ENCODE measurements at places on chromosomes 6 and 20. TPM values are rescaled to one million over a fixed set of nuclear protein-coding genes. Genes with fewer than 3 reads are reported as not detected.

- no peak for DNase-seq
Measured at GRCh38 chr6:88867841-88868731, 95.3 kb downstream of the RNGTT start.

DNA sequence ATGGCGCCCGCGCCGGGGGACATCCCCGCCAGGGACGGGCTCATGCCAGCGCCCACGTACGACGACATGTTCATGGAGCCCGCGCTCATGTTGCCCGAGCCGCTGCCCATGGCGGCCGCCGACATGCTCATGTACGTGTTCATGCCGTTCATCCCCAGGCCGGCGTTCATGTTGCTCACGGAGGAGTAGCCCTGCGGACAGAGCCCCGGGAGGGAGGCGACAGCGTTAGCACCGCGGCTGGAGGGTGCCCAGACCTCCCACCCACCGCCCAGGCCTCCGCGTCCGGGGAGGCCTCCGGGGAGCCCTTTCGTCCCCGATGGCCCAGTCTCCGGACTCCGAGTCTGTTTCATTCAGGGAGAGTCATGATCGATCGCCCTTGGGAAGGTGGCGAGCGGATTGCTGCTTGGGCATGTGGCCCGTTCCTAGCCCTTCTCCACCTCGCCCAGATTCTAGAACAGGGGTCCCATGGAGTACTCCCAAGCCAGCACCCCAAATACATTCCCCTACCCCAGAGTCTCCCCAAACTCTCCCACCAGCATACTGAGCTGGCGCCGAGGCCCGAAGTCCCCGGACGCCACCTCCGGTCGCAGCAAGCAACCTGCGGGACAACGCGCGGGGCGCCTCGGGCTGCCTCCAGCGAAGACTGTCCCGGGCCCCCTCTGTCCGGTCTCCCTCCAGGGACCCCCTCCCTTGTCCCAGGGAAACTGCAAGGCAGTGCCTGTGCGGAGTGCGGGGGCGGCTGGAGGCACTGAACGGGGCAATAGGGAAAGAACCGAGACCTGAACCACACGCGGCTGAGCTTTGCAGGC is 1.2 kb downstream of the FOXA2 start:
- no peak for DNase-seq

- DNase-seq: no peak
Measured at GRCh38 chr20:46218656-46219055, 89.6 kb downstream of the CDH22 start.

GRCh38 chr6:145829102-145829501 is 14.5 kb upstream of the FBXO30 start:
- no peak for DNase-seq

- no peak for DNase-seq
Measured at GRCh38 chr6:39059496-39060310, 11.1 kb downstream of the GLP1R start.

- no peak for DNase-seq
Measured at GRCh38 chr6:18497006-18497405, 109.9 kb downstream of the RNF144B start.

- DNase-seq: no peak
Measured at GRCh38 chr6:39223061-39223460, 6.2 kb downstream of the KCNK5 start.

DNA sequence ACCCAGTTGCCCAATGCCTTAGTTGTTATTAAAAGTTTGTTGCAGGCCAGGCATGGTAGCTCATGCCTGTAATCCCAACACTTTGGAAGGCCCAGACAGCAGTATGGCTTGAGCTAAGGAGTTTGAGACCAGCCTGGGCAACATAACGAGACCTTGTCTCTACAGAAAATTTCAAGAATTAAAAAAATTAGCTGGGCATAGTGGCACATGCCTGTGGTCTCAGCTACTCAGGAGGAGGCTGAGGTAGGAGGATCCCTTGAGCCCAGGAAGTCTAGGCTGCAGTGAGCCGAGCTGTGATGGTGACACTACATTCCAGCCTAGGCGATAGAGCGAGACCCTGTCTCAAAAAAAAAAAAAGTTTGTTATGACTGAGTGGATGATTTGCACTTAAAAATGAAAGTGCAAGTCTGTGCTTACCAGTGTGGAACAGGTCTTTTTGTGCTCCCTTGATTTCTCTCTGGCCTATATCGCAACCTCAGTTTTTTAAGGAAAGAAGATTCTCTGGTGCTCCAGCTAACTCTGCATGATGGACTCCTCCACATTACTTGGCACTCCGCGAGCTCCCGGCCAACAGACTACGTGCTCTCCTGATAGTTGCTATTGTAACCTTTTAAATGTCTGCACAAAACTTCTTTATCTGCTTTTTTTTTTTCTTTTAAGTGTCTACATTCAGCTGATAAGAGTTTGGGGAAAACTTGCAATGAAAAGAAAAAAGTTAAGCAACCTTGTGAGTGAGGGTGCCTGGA is 22.1 kb downstream of the ZKSCAN3 start:
- no peak for DNase-seq

- DNase-seq: no peak
Measured at GRCh38 chr6:71649915-71650314, 236.4 kb upstream of the RIMS1 start.

DNA sequence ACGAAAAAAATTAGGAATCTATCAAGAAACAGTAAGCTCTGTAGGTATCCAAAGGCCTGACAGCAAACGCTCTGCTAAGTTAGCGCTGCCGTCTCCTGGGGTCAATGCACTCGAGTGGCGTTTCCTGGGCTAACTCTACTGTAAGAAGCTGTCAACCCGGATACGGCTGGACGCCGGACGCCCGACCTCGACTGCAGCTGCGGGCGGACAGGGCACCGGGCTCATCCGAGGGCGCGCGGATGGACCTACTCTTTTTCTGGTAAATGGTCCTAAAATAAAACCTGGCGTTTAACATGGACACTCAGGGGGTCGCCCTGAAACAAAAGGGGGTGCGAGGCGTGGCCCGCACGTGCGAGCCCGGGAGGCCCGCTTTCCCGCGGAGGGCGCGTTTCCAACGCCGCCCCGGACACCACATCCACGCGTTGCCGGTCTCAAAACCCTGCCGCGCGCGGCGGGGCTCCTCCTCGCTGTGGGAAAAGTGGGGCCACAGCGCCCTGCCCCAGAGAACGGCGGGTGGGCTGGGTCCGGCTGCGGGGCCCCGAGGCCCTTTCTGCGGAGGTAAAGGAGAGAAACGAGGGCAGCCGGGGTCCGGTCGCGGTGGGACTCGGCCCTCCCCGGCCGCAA is 537 bp downstream of the TCP1 start:
- peak; percentile 20 for DNase-seq

DNA sequence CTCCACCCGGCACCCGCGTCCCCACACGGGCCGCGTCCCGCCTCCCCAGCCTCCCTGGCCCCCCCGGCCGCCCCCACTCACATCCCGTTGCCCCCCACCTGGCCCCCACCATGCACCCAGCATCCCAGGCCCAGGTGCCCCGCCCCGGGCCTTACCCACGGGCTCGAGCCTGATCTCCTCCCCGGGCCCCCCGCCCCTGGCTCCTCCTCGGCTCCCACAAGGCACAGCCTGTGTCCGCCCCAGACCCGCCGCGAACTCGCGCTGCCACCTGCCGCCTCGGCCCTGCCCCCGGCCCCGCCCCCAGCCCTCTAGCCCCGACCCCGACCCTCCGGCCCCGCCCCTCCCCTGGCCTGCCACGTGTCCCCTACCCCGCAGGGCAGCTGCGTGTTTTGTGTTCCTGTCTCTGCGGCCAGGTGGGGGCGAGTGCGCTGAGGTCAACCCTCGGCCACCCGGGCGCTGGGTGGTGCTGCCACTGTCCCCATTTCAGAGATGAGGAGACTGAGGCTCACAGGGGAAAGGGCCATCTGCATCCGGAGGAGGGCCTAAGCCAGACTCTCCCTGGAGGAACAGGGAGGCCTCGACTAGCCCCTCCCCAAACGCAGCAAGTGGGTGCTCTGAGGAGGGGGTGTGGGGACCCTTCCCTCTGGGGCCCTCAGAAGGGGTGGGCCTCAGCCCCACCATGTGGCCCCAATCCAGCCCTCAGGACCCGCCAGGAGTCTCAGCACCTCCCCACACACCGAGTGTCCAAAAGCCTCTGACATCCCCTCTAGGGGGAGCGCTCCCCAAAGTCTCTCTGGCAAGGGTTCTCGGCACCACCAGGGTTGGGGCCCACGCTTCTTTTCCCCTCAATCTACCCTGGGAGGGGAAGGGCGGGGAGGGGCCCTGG is 99.8 kb downstream of the TAF4 start:
- DNase-seq: no peak

GRCh38 chr20:18705490-18705889 is 108.1 kb upstream of the SCP2D1 start:
- no peak for DNase-seq

DNA sequence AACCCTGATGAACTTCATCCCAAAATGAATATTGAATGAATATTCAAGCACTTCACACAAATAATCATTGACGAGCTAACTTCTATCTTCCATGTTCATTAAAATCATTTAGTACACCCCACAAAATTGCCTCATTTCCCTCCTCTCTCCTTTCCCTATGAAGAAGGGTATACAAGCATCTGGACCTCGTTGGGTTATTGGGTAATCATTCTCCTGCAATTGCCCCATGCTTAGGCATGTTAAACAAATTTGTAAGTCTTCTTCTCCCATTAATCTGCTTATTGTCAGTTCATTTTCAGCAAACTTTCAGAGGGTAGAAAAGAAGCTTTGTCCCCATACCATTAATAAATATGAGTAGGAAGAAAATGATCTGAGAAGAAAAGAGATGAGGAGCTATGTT is 27.6 kb downstream of the PRKN start:
- no peak for DNase-seq

- DNase-seq: no peak
Measured at GRCh38 chr6:26525838-26526237, 12.3 kb upstream of the HMGN4 start.

- no peak for DNase-seq
Measured at GRCh38 chr6:154705471-154706113, 27.6 kb upstream of the SCAF8 start.

GRCh38 chr20:35662551-35662950 is 2.1 kb downstream of the CPNE1 start:
- DNase-seq: no peak

- no peak for DNase-seq
Measured at GRCh38 chr6:55937951-55938690, 62.7 kb upstream of the BMP5 start.

DNA sequence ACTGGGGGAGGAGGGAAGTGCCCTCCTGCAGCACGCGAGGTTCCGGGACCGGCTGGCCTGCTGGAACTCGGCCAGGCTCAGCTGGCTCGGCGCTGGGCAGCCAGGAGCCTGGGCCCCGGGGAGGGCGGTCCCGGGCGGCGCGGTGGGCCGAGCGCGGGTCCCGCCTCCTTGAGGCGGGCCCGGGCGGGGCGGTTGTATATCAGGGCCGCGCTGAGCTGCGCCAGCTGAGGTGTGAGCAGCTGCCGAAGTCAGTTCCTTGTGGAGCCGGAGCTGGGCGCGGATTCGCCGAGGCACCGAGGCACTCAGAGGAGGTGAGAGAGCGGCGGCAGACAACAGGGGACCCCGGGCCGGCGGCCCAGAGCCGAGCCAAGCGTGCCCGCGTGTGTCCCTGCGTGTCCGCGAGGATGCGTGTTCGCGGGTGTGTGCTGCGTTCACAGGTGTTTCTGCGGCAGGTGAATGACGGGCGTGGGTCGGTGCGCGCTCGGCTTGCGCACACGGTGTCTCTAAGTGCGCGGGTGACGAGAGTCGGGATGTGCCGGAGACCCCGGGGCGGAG is at the start of gene CDKN1A:
CDKN1A (plus strand) TSS at position 227 of the 555 bp plus-strand sequence. CDS start 5,388 bp downstream, outside the sequence.
- peak; percentile 58 for DNase-seq

GRCh38 chr20:41347523-41348429 is 7.2 kb downstream of the LPIN3 start:
- no peak for DNase-seq

DNA sequence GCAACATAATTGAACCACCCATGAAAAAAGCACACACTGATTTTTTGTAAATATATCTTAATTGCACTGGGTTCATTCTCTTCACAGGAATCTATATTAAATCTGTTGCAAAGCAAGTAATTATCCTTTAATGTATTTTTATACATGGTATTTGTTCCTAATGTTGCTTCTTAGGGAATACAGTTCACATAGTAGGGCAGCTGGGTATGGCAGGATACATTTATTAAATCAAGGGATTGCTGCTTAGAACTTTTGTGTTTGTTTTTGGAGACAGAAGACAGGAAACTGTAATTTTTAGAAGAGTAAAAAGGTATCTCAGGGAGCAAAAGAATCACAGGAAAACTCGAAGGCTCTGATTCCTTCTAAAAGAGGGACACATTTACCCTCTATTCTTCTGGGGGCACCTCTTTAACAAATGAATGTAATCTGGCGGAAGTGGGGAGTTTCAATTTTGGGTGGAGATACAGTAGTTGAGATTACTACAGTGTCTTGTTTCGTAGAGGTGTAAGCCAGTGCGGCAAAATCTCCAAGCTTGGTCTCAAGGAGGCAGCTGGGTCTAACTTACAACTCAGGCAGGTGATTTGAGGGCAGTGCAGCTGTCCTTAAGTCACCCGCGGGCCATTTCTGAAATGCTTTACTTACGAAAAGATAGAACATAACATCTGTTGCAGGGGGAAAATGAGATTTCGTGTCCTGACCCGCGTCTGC is 812 bp upstream of the SMIM13 start:
- DNase-seq: no peak

GRCh38 chr6:157929765-157930319 is 51.8 kb upstream of the SYNJ2 start:
- no peak for DNase-seq

- DNase-seq: no peak
Measured at GRCh38 chr20:4176187-4176586, 160.8 kb upstream of the RNF24 start.

GRCh38 chr20:51541189-51542032 is 1.1 kb downstream of the NFATC2 start:
- peak; percentile 93 for DNase-seq

DNA sequence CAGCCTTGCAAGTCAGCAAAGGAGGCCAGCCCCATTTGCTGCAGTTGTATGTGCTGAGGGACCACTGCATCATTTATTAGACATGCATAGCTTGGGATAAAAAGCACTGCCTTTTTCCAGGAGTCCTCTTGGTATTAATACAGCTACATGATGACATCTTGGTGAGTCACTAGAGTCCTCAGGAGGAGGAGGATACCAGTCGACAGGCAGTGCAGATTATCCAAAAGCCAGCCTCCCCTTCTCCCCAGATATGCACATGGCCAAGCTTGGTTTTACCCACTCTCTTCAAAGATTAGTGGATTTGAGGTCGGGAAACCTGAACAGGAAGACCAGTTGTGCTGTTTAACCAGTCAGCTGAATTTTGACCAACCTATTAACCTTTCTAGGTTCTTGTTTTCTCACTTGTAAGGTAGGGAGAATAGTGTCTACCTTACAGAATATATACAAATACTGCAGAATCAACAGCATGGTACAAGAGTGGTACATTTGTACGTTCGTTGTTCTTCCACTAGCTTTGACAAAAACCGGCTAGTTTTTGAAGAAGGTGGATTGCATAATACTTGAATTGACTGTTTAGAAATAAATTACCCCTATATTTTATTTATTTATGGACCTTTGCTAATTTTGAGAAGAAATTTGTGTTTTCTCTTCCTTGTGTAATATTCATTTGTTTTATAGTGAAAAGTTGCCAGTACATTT is 31.9 kb downstream of the VAPB start:
- DNase-seq: no peak

Gene ANGPT4
- not detected for polyA plus RNA-seq

Gene EPHA7
- polyA plus RNA-seq: not detected

Gene HCRTR2
- not detected for polyA plus RNA-seq

Gene ECT2L
- polyA plus RNA-seq: 0.09 TPM

Gene SLC13A3
- polyA plus RNA-seq: not detected

Gene PRRT1
- polyA plus RNA-seq: 0.72 TPM

Gene CLPSL2
- polyA plus RNA-seq: not detected

Gene LAMA5
- not detected for polyA plus RNA-seq

Gene ULBP2
- 0.68 TPM for polyA plus RNA-seq

Gene CST4
- polyA plus RNA-seq: not detected

Gene CLDN20
- not detected for polyA plus RNA-seq

Gene BMP5
- polyA plus RNA-seq: not detected

Gene IPCEF1
- polyA plus RNA-seq: 57.8 TPM
